ENCODE measurements at places on chromosomes 2 and 18. TPM values are rescaled to one million over a fixed set of nuclear protein-coding genes. Genes with fewer than 3 reads are reported as not detected.

SLC5A7 gene
- not detected for total RNA-seq

GRCh38 chr2:240431271-240431660 lies 4.2 kb upstream of the GPC1 start:
- no peak for DNase-seq

GGCX gene
- 25.7 TPM for total RNA-seq

GRCh38 chr2:180474716-180475115 lies 467.6 kb upstream of the CWC22 start:
- no peak for DNase-seq

- no peak for DNase-seq
These were observed 183.1 kb downstream of the INO80D start for GRCh38 chr2:205902900-205903237.

- DNase-seq: no peak
These were observed 116.9 kb upstream of the FHL2 start for GRCh38 chr2:105515581-105516415.

- DNase-seq: no peak
These were observed 8.6 kb downstream of the AGFG1 start for GRCh38 chr2:227480528-227480927.

IL18RAP gene
- total RNA-seq: 0.07 TPM

DNA sequence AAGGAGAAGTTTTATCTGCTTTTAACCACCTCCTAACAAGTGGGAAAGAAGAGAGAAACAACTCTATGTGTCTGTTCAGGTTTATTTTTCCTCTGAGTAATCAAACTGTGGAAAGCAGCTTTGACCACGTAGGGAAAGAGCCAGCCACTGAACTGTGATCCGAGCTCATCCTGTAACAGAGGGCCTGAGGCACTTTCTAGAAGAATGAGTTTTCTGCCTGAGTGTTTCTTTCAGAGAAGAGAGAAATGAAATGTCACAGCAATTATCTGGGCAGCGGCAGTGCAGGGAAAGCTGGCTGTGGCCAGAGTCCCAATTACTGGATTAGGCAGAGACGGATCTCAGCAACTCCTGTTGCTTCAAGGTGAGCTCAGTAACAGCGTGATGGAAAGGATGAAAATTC lies 151.9 kb downstream of the CD226 start:
- no peak for DNase-seq

- no peak for DNase-seq
These were observed 4.1 kb upstream of the OTX1 start for GRCh38 chr2:63046552-63046951.
